ENCODE measurements at places on chromosomes 6 and 20.

- DNase-seq, result no peak
These were observed 16.6 kb downstream of the CPNE5 start for GRCh38 chr6:36822506-36823269.

GRCh38 chr6:38567436-38567835, 72.3 kb downstream of the BTBD9 start:
- no peak for DNase-seq

DNA sequence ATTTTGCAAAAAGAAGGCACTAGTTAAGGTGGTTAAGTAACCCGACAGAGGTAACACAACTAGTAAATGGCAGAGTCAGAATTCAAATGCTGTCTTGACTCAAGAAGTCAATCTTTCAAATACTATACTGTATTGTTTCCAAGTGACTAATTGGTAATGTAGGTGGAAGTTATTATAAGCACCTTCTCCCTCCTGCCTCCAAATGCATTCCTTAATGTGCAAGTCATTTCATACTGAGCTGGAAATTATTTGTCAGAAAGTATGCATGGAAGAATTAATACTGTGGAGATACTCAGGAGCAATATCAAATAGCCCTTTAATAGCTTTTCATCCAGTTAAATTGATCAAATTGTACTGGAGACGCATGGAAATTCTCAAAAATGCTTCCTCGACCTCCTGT, 579.1 kb downstream of the DOK5 start:
- DNase-seq, result no peak

DNA sequence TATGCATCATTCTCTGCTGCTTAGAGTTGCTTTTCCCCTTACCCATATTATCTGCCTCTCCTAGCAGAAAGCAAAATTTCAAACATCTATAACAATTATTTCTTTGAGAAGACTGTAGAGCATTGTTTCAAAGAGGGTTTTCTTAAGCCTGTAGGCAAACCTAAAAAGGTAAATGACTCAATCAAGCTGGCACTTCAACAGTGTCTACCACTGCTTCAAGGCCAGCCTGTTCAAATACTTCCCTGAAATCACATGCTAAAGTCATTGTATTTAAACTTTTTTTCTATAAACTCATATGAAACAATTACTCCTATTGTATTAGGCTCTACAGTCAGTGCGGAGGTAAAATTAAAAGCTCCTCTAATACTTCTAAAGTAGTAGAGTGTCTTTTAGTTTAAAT, 87.1 kb downstream of the OGFRL1 start:
- no peak for DNase-seq

DNA sequence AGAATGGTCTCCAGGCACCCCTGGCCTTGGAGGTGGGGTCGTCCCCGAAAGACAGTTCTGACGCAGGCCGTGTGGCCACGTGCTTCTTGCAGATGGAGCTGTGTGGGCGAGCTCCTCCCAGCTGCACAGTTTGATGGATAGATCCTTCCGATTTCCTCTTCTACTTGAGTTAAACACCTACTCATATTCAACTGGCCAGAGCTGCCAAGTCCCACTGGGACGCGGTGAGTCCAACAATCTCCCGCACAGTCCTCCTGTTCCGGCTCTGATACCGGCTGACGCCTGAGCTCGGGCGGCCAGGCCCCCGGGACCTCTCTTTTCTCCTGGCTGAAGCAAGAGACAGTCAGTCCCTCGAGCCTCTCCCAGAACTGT, 57.9 kb upstream of the DACT2 start:
- DNase-seq, result no peak

DNA sequence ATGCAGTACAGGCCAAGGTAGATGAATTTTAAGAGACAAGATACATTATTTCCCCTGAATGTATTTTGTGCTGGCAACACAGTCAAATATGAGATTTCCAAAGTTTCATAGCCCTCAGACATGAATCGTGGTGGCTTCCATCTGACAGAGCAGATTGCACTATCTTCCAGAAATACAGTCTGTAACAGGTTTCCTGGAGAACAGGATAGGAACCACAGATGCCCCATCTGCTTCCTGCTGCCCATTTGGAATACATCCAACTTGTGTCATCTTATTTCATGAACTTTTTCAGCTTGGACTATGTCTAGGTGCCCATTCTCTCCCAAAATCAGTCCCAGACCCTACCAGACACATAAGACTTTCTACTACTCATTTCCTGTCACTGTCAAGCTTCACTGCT, 426.0 kb downstream of the KIF16B start:
- DNase-seq, result no peak

DNA sequence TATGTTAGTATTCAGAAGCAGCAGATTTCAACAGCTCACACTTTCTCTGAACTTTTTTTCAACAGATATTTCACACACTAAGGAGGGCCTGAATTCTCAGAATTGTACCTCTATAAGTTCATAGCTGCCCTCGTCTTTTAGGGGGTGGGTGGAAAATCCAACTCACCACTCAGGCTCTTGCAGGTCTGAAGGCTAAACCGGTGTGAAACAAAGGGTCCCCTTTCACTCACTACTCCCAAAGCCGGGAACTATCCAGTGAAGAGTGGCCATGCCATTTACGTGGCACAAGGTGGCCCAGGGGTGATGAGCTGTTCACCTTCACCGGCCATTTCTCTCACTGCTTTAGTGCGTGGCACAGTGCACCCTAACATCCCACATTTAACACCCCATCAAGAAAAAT, 24.2 kb downstream of the TBC1D7 start:
- DNase-seq, result no peak

DNA sequence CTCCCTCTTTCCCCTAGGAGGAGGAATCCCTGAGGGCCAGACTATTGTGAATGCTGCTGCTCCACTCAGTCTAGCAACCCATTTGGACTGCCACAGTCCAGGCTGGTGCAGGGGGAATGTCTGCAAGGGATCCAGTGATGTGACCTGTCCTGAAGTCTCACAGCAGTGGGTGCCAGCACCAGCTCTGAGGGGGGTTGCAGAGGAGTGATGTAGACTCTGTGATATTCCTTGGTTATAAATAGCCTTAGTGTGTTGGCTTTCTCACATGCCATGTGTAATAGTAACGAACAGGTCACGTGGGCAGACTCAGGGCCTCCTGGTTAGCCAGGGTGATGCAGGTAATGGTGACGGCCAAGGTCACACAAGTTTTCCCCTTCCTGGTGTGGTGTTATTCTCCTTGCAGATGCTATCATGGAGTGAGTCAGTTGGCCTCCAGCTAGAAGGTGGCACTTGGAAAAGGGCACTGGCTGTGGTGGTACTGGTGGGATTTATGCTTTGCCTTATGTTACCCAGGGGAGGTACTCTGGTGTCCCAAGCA, 404.4 kb downstream of the UTRN start:
- DNase-seq, result no peak

Data from CD4-positive, alpha-beta T cell treated with Interleukin-6 at 100 ng/mL for 8 hours (primary cell).